ENCODE measurements at places on chromosomes 4 and X.

DNA sequence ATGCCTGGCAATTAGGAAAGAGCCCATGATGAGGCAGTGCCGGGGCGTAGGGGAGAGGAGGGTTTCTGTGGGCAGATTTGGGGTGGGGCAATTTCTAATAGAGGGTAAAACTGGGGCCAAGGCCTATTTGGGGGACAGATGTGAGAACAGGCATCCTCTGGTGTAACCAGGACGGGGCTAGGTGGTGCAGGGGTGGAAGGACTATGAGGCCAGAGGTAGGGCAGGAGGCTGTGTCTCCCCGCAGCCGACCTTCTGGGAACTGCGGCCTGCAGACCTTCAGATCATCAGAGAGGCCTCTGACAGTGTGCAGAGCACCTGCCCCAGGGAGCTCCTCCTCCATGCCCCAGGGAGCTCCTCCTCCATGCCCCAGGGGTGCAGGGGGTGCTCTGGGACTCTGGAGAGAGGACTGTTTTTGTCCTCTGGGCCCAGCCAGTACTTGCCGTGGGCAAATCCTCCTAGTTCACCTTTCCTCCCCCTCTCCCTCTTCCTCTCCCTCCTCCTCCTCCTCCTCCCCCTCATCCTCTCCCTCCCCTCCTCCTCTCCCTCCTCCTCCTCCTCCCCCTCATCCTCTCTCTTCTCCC is 101.9 kb downstream of the SORCS2 start:
- no peak for DNase-seq

- DNase-seq, result no peak
Measured at GRCh38 chr4:148238811-148239493, 203.3 kb downstream of the NR3C2 start.

GRCh38 chrX:143683486-143683885 is 37.1 kb downstream of the SPANXN2 start:
- no peak for DNase-seq

DNA sequence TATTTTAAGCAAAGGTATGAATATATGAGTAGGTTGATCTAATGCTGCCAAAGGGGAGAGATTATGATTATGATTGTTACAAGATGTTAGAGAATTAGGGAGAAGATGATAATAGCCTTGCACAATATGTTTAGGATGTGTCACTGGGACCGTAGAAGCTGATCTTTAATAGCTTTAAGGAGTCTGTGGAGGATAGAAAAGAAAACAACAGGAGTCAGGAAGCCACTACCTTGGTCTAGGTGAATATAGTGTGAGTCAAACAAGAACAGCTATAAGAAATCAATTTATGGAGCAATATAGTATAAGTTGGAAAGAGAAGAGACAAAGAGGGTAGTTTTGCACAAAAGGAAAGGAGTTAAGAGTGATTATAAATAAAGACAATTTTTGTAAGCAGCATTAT is 232.7 kb downstream of the FSTL5 start:
- no peak for DNase-seq

- no peak for DNase-seq
Measured at GRCh38 chr4:73421708-73422457, 14.1 kb upstream of the AFP start.

DNA sequence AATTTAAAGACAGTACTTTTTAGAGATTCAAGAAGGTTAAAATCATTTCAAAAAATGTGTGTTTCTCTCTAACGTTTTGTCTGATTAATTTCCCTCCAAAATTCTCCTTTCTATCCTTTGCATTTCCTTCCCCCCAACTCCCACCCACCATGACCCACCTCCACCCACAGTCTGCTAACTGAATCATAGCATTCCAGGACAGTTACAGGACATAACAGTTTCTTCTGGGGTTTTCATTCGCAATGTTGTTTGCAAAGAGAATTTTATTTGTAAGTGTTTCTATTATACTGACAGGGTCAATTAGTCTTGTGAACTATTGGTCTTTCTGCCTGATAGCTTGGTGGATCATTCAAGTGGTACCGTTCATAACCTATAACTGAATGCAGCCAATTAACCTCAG is 53.7 kb downstream of the ANAPC10 start:
- no peak for DNase-seq

All from stimulated activated CD8-positive, alpha-beta memory T cell treated with anti-CD3 and anti-CD28 coated beads, Interleukin-4, amount 100 ng/mL, for 4 hours (primary cell).